ENCODE measurements at places on chromosomes 4 and X.

GRCh38 chr4:48858130-48858529, 27.2 kb downstream of the OCIAD1 start:
- H3K27me3 ChIP-seq: no peaks in the 10 kb centered on the region
- no peak overlapping the region for H3K4me3 ChIP-seq
- no peak for DNase-seq
- H3K27ac ChIP-seq: no peak overlapping the region
- H3K36me3 ChIP-seq: peaks cover 81% of the 10 kb centered on the region

DNA sequence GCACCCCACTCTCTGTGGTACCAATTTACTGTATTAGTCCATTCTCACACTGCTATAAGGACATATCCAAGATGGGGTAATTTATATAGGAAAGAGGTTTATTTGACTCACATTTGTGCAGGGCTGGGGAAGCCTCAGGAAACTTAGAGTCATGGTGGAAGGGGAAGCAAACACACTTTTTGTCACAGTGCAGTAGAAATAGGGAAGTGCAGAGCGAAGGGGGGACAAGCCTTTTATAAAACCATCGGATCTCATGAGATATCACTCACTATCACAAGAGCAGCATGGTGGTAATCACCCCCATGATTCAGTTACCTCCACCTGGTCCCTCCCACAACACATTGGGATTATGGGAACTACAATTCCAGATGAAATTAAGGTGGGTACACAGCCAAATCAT, 766.9 kb upstream of the PCDH10 start:
- no peaks in the 10 kb centered on the region for H3K36me3 ChIP-seq
- no peak overlapping the region for H3K27ac ChIP-seq
- no peak overlapping the region for H3K4me3 ChIP-seq
- DNase-seq: no peak
- no peaks in the 10 kb centered on the region for H3K4me1 ChIP-seq
- H3K27me3 ChIP-seq: no peaks in the 10 kb centered on the region

- H3K36me3 ChIP-seq: no peaks in the 10 kb centered on the region
- H3K4me1 ChIP-seq: no peaks in the 10 kb centered on the region
- no peak overlapping the region for H3K27ac ChIP-seq
- H3K4me3 ChIP-seq: no peak overlapping the region
- no peak for DNase-seq
Observed at GRCh38 chr4:81682492-81682891, 210.8 kb upstream of the RASGEF1B start.

- H3K27me3 ChIP-seq: no peaks in the 10 kb centered on the region
- no peak for DNase-seq
- no peak overlapping the region for H3K4me3 ChIP-seq
- no peak overlapping the region for H3K27ac ChIP-seq
Observed at GRCh38 chrX:3651277-3651676, 62.2 kb downstream of the PRKX start.

DNA sequence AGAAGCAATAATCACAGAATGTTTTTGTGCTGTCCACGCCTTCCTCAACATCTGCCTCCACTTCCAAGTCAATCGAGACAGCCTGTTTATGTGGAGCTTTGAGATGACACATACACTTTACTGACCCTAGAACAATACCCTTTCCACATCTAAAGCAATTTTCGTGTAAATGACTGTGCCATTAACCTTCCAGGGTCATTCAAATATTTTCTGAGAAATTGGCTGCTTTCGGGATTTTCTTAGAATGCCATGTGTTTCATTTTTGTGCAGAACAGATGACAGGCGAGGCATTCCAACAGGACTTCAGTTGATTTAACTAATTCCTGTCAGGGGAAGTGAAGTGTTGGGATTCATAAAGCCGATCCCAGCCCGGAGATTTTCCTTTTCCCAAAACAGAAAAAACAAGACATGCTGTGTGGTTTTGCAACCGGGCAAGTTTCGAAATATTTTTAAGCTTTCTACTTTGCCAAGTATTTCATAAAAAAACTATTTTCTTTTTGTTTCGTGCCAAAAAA, 73.9 kb downstream of the SORBS2 start:
- no peak overlapping the region for H3K4me3 ChIP-seq
- no peaks in the 10 kb centered on the region for H3K27me3 ChIP-seq
- H3K4me1 ChIP-seq: peaks cover 25% of the 10 kb centered on the region

DNA sequence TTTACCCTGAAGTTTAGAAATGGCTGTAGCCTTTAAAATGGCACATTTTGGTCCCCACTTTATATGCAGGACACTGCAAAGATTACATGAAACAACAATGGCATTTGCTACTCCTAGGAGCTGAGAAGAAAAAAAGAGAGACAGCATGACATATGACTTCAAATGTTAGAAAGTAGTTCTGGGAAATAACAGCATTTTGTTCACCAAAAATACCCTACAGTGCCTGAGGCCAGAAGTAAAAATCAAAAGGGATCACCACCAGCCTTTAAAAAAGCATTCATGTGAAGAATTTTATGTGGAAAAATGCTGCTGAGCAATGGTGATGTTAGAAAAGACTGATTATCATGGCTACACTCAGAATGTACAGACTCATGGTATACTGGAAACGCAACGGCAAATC, 110.0 kb downstream of the DTHD1 start:
- no peaks in the 10 kb centered on the region for H3K4me1 ChIP-seq
- H3K36me3 ChIP-seq: no peaks in the 10 kb centered on the region
- no peak overlapping the region for H3K27ac ChIP-seq
- H3K27me3 ChIP-seq: peaks cover 14% of the 10 kb centered on the region

- H3K4me3 ChIP-seq: no peak overlapping the region
- no peaks in the 10 kb centered on the region for H3K36me3 ChIP-seq
- H3K27ac ChIP-seq: no peak overlapping the region
- no peak for DNase-seq
Observed at GRCh38 chr4:126705266-126705665, 927.5 kb upstream of the INTU start.

All from esophagus squamous epithelium (tissue), 5 donors.